AG04449 (cell line): ENCODE measurements at places on chromosomes 2 and 18.

DNA sequence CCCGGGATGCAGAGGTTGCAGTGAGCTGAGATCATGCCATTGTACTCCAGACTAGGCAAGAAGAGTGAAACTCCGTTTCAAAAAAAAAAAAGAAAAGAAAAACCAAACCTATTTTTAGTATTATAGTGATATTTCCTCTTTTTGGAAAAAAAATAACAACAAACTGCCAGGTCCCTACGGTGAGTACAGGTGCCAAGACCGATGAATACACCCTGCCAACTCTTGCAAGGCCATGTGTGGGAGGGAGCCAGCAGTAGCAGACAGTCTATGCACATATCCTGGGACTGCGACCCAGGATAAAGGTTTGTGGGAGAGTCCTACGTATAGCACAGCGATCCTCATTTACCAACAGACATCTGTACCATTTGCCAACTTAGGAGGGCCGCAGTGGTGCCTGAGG, 69.6 kb upstream of the DNMT3A start:
- DNase-seq: no peak

- DNase-seq: no peak
Observed at GRCh38 chr2:103859238-103859637, 994.7 kb upstream of the POU3F3 start.

DNA sequence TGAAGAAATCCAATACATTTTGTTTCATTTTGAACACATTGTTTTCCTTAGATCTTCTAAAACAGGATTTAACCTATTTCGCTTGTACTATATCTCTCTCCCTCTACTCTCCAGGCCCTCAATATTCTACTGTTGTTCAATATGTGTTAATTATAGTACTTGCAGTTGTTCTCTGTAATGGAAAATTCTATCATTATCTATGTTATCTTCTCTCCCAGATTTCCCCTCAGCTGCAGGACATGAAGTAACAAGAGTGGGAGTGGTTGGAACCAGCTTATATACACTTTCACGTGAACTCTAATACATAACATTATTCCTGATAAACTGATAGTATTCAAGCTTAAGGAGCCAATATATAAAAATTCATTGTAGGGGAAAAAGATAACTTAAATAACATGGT, 7.0 kb upstream of the STRN start:
- no peak for DNase-seq

- DNase-seq: peak; percentile 89
Observed at GRCh38 chr2:172084645-172085459, 455 bp upstream of the DLX1 start.

- no peak for DNase-seq
Observed at GRCh38 chr18:50578651-50579050, 18.8 kb downstream of the MAPK4 start.

GRCh38 chr2:133411857-133412256, 156.4 kb downstream of the NCKAP5 start:
- DNase-seq: no peak

DNA sequence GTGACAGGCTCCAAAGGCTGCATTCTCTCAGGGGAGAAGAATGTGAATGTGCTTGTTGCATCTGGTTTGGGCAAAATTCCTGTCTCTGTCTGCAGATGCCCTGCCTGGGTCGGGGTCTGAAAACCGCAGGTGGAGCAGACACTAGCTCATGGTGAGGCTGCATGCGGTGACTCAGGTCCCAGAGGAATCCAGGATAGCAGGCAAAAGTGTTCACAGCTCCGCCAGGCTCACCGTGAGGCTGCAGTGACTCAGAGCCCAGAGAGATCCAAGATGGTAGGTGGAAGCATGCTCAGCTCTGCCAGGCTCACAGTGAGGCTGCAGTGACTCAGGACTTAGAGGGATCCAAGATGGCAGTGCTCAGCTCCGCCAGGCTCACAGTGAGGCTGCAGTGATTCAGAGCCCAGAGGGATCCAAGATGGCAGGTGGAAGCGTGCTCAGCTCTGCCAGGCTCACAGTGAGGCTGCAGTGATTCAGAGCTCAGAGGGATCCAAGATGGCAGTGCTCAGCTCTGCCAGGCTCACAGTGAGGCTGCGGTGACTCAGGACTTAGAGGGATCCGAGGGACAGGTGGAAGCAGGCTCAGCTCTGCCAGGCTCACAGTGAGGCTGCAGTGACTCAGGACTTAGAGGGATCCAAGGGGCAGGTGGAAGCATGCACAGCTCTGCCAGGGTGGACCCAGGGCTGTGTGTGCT, 200.5 kb downstream of the ACKR3 start:
- DNase-seq: peak; percentile 99

DNA sequence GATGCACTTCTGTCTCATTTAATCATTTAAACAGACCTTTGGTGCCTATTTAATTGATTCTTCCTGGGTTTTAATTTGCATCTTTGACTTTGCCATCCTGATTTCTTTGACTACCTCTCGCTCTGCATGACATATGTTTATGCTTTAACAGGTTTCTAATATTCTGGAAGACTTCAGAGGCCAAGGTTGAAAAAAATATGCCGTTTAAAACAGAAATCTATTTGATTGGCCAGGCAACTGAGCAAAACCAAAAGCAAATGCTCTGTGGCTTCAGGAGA, 303.4 kb downstream of the IRS1 start:
- no peak for DNase-seq

GRCh38 chr2:68827666-68828065, 43.5 kb downstream of the BMP10 start:
- DNase-seq: no peak

DNA sequence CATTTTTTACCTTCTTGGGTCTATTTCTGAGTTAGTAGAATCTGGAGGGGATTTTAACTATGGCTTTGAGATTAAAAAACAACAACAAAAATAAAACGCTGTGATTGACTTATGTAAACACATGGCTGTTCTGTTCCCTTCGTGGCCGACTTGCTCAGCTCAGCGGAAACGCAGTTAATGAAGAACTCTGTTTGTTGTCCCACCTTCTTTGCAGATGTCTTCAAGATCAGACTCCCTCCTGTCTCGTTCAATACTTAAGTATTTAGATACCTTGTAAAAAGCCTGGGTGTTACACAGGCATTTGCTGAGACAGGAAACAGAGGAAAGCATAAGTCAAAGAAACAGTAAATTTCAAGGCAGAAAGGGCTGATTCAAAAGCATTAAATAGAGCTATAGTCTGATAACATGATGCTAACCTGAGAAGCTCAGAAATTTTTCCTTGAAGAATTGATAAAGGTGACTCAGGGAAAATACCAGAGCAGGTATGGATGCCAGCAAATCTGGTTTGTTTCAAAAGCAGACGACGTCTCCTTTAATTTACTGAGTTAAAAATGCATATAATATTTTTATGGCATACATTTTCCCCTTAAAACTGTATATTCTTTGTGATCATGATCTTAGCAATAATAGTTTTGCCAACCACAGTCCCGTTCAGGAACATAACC, 21.7 kb upstream of the POLI start:
- no peak for DNase-seq

DNA sequence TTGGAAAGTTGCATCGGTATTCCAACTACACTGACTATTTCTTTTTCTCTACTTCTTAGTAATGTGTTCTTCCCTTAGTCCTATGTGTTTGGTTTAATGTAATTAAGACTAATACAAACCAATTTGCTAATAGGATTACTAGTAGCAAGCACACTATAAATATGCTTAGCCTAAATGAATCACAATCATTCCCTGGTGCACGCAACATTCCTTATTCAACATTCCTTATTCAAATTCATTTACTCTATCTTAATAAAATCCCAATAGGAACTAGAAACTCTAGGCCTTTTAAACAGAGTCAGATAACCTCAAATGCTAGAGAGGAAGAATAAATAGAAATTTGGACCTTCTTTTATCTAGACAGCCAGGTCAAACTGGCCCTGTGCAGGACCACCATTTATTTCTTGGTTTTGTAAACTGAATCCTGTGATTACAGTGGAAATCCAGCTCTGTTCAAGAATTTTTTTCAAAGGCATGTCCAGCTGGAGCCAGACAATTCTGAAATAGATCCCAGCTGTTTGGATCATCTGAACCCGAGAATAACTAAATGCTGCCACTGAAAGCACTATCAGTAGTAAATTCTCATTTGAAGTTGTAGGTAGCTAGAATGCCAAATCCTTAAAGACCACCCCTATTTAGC, 103.1 kb downstream of the PPP1R1C start:
- no peak for DNase-seq

DNA sequence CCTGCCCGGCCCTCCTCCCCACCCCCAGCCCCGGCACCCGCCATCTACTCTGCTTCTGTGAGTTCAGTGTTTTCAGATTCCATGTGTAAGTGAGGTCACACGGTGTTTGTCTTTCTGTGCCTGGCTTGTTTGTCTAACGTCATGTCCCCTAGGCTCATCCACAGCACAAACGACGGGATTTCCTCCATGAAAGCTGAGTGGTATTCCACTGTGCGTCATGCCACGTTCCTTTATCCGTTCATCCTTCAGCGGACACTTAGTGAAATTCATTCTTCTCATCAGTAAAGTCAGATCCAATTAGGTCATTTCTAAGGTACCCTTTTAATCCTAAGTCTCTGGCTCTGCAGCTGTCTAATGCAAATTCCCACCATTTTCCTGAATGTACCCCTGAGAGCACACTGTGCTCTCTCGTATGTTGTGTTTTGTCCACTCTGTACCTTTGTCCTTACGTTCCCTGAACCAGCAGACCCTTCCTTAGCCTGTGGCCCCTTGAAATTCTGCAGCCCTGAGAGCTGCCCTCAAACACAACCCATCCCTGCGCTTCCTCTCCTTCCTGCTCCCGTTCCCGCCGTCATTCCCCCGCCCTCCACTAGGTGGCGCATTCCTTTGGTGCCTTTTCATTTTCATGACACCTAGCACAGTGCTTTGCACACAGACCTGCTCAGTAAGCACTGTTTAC, 44.1 kb downstream of the TRAPPC12 start:
- no peak for DNase-seq
